Fibroblast of skin of back (primary cell): ENCODE measurements at places on chromosomes 6 and 20.

DNA sequence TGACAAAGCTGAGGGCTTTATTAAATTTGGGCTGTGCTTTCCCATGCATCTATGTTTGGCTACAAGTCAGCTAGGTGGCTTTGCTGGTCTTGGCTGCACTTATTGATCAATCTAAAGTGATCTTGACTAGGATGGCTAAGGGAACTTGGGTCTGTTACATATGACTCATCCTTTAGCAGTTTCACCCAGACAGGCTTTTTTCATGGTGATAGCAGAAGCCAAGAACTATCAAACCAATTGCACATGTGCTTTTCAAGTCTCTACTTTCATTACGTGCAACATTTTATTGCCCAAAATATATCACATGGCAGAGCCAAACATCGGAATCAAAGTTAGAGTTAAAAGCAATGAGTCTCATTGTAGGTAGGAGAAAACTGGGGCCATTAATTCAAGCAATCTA, 626.3 kb downstream of the TENT5A start:
- no peak for DNase-seq

DNA sequence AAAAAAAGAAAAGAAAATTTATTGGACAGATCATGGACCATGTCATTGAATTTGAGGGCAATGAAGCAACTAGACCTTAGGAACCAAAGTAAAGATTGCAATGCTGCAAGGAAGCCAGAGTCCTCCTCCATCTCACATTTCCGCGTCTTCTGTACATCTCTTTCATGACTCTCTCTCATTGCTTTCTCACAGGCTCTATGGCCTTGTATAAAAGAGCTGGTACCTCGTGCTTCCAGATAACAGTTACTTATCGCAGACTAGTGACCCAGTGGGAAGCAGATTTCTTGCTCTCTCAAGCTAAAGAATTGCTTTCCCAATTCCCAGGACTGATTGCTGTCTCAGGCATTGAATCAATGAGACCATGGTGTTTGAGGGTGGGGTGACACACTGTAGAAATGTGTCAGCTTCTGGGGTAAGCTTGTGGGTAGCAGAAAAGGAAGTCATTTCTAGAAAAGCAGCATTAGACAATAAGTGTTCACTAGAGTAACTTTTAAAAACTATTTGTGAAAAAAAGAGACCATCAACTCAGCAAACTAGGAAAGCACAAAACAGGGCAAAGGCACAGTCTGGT, 635.3 kb downstream of the UTRN start:
- DNase-seq, result no peak

GRCh38 chr6:42159431-42160024, 13.6 kb upstream of the GUCA1A start:
- DNase-seq, result no peak

DNA sequence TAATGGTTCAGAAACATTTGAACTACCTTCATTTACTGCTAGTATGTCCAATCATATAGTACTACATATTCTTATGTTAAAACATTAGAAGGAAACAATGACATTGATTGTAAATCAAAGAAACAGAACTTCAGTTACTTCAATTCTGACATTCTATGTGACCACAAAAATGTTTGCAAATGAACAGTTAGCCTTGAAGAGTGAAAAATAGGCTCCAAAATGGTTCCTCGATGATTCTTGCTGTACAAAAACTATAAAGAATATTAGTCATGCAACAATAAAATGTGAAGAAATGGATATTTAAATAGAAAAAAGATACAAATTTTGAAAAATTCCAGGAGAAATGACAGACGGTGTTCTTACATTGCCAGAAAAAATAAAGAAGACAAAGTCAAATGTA, 686.9 kb downstream of the BCKDHB start:
- DNase-seq, result no peak

GRCh38 chr20:5781798-5782750, 31.9 kb downstream of the SHLD1 start:
- DNase-seq, result no peak

GRCh38 chr20:13331536-13331935, 110.5 kb downstream of the ISM1 start:
- peak; percentile 79 for DNase-seq

DNA sequence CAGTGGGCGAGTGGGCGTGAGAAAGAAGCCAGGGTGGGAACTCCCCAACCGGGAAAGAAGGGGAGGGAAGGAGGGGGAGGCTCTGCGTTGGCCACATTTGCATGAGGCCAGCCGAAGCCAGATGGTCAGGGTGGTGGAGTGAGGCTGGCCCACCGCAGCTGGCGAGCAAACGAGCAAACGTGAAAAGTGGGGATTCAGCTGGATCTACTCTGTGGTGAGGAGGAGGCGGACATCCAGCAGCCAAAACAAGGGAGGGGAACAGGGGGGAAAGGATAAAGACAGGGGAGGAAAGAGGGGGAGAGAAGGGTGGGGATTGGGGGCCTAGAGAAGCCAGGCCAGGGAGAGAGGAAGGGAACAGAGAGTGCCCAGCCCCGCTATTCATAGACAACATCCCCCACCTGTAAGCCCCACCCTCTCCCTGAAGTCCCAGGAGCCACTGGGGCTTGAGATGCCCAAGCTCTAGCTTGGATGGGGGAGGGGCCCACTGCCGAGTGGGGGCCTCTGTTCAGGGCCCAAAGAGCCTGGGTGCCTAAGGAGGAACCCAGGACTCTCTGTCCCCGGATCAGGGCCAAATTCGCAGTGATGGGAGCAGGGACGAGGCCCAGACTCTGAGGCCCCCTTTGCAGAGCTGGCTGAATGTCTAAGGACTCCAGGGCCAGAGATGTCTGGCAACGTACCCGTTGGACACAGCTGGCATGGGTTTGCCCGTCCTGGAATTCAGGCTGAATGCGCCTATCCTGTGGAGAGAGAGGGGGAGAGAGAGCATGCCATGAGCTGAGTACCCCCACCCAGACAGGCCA, 45.1 kb downstream of the CPNE5 start:
- DNase-seq, result no peak

DNA sequence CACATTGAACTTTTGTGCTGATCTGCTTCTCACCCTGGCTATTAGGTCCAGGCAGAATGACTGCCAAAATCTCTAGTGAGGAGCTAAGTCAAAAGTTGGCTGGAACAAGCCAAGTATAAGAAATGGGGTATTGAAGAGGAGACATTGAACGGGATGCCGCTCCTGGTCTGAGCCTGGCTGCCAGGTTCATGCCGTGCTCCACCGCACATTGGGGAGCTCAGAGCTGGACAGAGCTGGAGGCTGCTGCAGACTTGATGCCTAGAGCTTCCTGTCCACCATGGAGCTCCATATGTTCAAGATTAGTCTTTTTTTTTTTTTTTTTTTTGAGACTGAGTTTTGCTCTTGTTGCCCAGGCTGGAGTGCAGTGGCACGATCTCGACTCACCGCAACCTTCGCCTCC, 4.1 kb upstream of the IFT52 start:
- DNase-seq, result no peak

GRCh38 chr6:94751641-94752329, 825.5 kb upstream of the MANEA start:
- no peak for DNase-seq

- no peak for DNase-seq
These were observed 56.9 kb downstream of the LY86 start for GRCh38 chr6:6645261-6645917.

GRCh38 chr6:15081447-15081846, 164.4 kb upstream of the JARID2 start:
- DNase-seq, result no peak

DNA sequence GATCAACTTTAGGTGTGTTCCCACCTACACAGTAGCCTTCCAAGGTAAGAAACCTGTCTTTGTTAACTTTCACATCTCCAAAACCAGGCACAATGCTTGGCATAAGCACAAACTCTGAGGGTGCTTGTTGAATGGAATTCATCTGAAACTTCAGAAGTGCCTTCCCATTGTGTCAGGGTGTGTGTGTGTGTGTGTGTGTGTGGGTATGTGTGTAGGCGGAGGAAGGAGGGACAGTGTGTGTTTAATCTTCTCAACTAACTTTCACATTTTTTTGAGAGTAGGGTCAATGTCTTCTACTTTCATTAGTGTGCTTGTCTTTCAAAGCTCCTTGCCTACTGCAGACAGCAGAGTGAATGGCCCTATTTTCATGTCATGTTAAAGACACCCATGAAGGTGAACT, 45.6 kb downstream of the PDE7B start:
- DNase-seq, result no peak

- DNase-seq, result no peak
These were observed 321.3 kb upstream of the SPTLC3 start for GRCh38 chr20:12687476-12687875.

- no peak for DNase-seq
These were observed 42.8 kb upstream of the RALGAPA2 start for GRCh38 chr20:20755231-20755630.

GRCh38 chr6:42448927-42449659, 2.6 kb downstream of the TRERF1 start:
- no peak for DNase-seq

DNA sequence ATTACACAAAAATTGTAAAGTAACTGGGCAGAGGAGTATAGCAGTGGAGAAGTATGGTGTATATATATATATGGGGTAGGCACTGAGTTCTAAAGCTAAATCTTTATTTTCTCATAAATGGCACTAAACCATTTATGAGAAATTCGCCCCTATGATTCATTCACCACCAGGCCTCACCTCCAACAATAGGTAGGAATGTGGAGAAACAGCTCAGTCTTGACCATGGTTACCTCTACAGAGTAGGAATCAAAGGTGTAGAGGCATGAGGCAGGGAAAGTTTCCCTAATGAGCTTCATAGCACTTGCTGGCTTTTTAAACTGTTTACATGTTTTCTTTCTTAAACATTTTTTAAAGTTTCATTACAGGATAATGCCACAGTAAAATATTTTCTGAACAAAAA, 36.9 kb upstream of the SUMO4 start:
- DNase-seq, result no peak

- peak; percentile 37 for DNase-seq
These were observed 19.2 kb upstream of the RIPOR3 start for GRCh38 chr20:50710492-50711063.

- no peak for DNase-seq
These were observed 174.1 kb downstream of the ADAT2 start for GRCh38 chr6:143276436-143276835.

- DNase-seq, result no peak
These were observed 87.7 kb downstream of the CDH22 start for GRCh38 chr20:46220455-46221207.

DNA sequence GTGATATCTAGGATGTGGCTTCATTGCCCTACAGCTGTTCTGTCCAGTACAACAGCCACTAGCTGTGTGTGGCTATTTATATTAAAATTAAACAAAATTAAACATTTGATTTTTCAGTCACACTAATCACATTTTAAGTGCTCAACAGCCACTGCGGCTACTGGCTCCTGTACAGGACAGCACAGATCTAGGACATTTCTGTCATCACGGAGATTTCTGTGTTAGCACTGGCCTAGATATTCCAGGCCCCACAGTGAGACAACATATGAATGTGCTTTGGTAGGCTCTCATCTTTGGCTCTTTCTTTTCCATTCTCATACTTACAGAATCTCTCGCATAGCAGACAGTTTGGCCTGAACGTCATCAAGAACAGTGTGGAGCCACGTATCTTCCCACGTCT, 48.4 kb upstream of the ZBTB24 start:
- DNase-seq, result no peak

GRCh38 chr6:34349211-34349610, 43.3 kb downstream of the NUDT3 start:
- DNase-seq, result no peak

DNA sequence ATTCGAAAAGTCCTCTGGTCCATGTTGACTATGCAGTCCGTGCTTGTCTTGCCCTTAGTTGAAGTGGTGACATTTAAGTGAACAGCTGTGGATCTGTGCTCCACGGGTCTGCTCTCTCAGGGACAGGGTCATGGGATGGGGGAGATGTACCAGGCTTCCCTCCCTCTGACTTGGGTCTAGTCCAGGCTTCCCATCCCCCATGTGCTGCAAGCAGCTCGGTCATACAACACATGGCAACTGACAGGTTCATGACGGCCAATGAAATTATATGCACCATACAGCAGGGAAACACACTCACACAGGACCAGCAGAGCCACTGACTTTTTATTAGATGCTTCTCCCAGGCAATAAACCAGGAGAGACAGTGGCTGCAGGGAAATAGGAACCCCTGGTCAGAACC, 201.4 kb downstream of the PTPRT start:
- no peak for DNase-seq

DNA sequence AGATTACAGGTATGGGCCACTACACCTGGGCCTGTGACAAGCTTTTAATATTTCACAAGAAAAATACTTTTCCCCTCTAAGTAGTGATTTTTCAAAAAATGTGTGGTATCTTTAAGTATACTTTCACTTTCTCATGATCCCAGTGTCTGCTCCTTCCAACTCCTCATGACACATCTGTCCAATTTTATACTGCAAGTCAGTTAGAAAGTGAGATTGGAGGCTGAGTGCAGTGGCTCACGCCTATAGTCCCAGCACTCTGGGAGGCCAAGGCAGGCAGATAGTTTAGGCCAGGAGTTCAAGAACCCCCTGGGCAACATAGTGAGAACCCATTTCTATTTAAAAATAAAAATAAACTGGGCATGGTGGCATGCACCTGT, 20.2 kb downstream of the PIM1 start:
- no peak for DNase-seq

- peak; percentile 18 for DNase-seq
These were observed 26.4 kb downstream of the ARMC2 start for GRCh38 chr6:108874470-108875160.

DNA sequence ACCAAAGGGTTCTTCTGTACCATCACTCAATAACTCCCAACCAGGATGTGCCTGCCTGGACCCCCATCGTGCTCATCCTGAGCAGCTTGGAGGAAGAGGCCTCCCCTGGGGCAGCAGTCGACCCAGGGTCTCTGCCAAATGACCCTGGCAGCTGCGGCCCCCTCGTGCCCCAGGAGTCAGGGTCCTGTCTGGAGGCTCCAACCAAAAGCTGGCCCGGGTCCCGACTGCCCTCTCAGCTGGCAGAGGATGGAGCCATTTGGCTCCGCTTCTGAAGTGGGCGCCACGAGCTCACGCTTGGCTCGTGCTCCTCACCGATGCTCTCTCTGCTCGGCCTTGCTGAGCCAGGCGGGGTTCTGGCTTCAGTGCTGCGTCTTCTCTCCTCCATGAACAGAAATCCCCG, 56.8 kb downstream of the TFAP2C start:
- DNase-seq, result no peak

DNA sequence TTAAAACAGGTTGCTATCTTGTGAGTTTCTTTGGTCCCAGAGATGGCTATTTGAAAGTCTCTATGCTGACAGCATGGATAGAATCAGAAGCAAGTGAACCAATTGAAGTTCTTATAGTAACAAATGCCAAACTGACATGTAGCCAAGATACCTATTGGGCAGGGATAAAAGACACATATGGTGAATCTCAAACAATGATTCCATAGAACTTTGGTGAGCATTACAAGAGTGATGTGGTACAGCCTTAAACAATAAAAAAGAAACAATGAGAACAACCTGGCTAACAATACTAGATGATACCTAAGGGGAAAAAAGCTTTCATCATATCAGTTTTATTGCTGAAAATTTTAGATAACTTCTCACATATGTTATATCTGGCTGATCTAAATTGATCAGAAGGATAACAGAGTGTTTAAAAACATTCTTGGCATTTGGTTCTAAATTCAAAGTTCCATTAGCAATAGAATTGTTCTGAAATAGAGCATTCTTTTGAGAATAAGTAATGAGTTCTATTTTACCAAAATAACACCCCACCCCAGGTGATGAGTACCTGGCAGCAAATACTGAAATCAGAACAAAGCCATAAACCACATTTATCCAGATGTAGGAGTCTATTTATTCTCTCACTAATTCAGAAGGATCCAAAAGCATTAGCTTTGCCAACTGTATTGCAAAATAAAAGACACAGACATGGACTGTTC, 5.8 kb upstream of the HMGCLL1 start:
- no peak for DNase-seq

GRCh38 chr6:22569281-22570184, at the start of gene HDGFL1:
HDGFL1 (plus strand) TSS chr6:22569566; CDS start chr6:22569576, 10 bp downstream.
- DNase-seq, result no peak
